ENCODE measurements at places on chromosomes 2 and 18. TPM values are rescaled to one million over a fixed set of nuclear protein-coding genes. Genes with fewer than 3 reads are reported as not detected.

GRCh38 chr2:11129598-11130449 is 25.4 kb upstream of the SLC66A3 start:
- no peak for DNase-seq

DNA sequence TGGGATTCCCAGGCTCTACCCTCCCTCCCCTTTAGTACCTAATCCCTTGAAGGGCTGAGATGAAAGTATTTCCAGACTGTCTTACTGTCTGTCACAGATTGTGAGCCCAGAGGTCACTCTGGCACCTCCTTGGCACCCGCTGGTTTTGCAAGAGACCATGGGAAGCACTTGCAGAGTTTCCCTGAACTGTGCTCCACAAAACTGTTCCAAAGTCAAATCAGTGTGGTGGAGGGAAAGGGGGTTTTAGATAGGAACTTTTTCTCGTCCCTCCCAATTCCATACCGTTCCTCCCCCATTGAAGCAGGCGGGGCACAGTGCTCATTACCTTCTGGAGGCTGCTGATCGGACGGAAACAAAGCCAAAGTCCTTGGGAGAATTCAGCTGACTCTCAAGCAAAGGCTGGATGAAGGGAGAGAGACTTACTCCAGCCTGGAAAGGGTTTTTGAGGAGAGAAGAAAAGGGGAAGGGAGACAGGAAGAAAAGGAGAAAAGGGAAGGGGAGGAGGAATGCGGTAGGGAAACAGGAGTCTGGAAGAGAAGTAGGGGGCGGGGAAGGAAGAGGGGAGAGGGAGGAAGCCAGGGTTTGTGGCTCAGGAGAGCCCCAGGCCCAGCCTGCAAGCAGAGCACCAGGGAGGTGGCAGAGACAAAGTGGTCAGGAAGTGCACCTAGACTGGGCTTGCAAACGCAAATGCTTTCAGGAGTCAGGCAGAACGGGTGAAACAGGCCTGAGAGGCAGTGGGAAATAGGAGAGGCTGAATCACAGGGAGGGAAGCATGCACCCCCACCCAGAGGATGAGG is 88.4 kb upstream of the SP3 start:
- DNase-seq: no peak

- DNase-seq: no peak
Observed at GRCh38 chr2:56014046-56014730, 90.6 kb upstream of the EFEMP1 start.

GRCh38 chr18:2935438-2936192 is 77.3 kb downstream of the LPIN2 start:
- DNase-seq: no peak

GRCh38 chr2:46136481-46136880 is 160.7 kb upstream of the EPAS1 start:
- no peak for DNase-seq

The BOLL gene
- not detected for polyA plus RNA-seq

The TSPYL6 gene
- not detected for polyA plus RNA-seq

DNA sequence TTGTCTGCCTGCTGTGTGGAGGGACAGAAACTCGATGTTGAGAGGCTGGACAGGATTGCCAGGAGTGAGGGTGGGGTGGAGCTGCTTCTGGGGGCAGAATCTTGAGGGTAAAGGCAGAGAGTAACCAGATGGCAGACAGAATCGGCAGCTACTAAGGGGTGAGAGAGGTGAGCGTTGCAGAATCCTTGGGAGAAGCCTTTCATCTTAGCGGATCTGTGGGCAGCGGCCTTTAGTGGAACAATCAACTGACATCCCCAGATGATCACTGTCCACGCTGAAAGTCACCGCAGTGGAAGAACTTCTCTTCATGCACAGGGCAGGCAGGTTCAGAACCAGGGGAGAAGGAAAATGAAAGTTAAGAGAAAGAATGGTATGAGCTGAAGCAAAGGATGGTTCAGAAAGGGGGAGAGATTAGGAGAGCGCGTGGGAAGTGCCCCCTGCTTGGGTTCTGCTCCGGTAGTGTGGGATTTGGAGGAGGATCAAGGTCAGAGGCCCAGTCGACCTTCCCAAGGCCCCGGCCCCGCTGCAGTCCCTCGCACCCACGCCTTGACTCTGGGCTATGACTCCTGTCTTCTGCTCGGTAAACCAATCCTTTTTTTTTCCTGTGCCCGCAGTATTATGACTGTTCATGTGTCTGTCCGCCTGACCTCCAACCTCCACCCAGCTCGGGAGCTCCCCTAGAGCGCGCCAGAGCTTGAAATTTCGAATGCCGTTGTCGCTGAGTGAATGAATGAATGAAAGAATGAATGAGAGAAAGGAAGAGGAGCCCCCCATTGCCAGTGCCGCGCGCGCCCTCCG is 584 bp downstream of the BOLA3 start:
- DNase-seq: no peak

DNA sequence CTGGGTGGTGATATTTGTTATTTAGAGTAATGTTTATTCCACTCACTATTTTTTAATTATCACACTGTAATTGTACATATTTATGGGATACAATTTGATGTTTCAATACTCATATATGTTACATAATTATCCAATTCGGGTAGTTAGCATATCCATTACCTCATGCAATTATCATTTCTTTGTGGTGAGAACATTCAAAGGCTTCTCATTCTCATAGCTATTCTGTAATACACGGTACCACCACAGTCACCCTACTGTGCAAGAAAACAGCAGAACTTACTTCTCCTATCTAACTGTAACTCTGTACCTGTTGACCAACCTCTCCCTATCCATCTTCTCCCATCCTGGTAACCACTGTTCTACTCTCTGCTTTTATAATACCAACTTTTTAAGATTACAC is 4.6 kb downstream of the TBC1D8 start:
- DNase-seq: no peak

The CTAGE1 gene
- polyA plus RNA-seq: 0.05 TPM

The RFX8 gene
- polyA plus RNA-seq: 2.3 TPM

The IL36A gene
- not detected for polyA plus RNA-seq

Data from AG04450 (cell line).